ENCODE measurements at places on chromosomes 6 and 20. TPM values are rescaled to one million over a fixed set of nuclear protein-coding genes. Genes with fewer than 3 reads are reported as not detected.

- H3K27ac ChIP-seq, result peak overlapping the region; percentile 93
- H3K36me3 ChIP-seq, result no peaks in the 10 kb centered on the region
- DNase-seq, result peak; percentile 95
Observed at GRCh38 chr20:5065879-5066383, 53.8 kb downstream of the PCNA start.

DNA sequence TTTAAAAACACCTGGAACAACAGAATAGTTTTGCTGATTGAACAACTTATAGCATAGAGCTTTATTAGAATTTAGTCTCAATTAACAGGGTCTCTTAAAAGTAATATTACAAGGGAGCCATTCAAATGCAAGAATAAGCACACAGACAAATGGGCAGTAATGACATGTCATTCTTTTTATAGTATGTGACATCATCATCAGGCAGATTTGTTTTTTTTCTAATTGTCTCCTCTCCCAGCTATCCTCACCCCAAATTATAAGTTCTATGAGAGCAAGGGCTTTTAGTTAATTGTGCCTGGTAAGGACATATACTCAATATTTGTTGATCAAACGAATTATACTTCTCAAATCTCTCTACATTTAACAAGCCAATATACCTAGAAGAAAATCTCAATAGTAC lies 11.0 kb downstream of the PGM3 start:
- no peak overlapping the region for H3K27ac ChIP-seq
- no peak for DNase-seq
- H3K27me3 ChIP-seq, result no peaks in the 10 kb centered on the region
- peaks cover 22% of the 10 kb centered on the region for H3K4me1 ChIP-seq
- no peak overlapping the region for H3K4me3 ChIP-seq

DNA sequence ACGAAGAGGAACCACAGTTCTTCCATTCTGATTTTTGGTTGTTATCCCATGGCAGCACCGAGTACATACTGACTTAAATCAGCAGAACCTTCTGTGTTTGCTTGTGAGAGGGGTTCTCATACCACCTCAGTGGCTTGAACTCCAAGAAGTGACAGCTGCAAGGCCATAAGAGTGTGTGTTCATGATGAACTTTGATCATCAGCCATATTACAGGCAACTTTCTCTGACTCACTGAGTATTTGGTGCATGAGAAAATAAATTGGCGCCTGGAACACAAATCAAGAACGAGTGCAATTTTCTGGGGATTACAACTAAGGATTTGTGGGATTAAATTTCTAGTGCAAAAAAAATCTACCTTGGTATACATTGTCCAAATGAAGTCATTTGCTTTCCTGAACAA lies 68.9 kb downstream of the CYP39A1 start:
- H3K4me1 ChIP-seq, result no peaks in the 10 kb centered on the region
- no peak overlapping the region for H3K4me3 ChIP-seq
- DNase-seq, result no peak
- no peaks in the 10 kb centered on the region for H3K36me3 ChIP-seq

GRCh38 chr20:16563066-16563806 lies 10.0 kb downstream of the KIF16B start:
- no peak for DNase-seq
- H3K4me1 ChIP-seq, result no peaks in the 10 kb centered on the region
- H3K27me3 ChIP-seq, result no peaks in the 10 kb centered on the region
- H3K36me3 ChIP-seq, result no peaks in the 10 kb centered on the region
- no peak overlapping the region for H3K27ac ChIP-seq

- H3K36me3 ChIP-seq, result no peaks in the 10 kb centered on the region
- peak; percentile 52 for DNase-seq
- H3K27me3 ChIP-seq, result no peaks in the 10 kb centered on the region
- peaks cover 40% of the 10 kb centered on the region for H3K4me1 ChIP-seq
- no peak overlapping the region for H3K27ac ChIP-seq
Observed at GRCh38 chr6:53986721-53987521, 124.3 kb upstream of the MLIP start.

GRCh38 chr6:100353276-100354015 lies 111.3 kb downstream of the SIM1 start:
- H3K36me3 ChIP-seq, result no peaks in the 10 kb centered on the region
- H3K27ac ChIP-seq, result no peak overlapping the region
- DNase-seq, result peak; percentile 74
- no peak overlapping the region for H3K4me3 ChIP-seq

GRCh38 chr6:161549977-161550655 lies 276.3 kb upstream of the AGPAT4 start:
- no peak overlapping the region for H3K4me3 ChIP-seq
- H3K27me3 ChIP-seq, result no peaks in the 10 kb centered on the region
- no peaks in the 10 kb centered on the region for H3K4me1 ChIP-seq
- H3K36me3 ChIP-seq, result no peaks in the 10 kb centered on the region

- no peak overlapping the region for H3K4me3 ChIP-seq
- H3K27ac ChIP-seq, result no peak overlapping the region
- no peaks in the 10 kb centered on the region for H3K4me1 ChIP-seq
- H3K27me3 ChIP-seq, result no peaks in the 10 kb centered on the region
- no peak for DNase-seq
Observed at GRCh38 chr6:158266131-158266530, 46.1 kb upstream of the TULP4 start.

- no peak overlapping the region for H3K27ac ChIP-seq
- H3K4me1 ChIP-seq, result no peaks in the 10 kb centered on the region
- H3K4me3 ChIP-seq, result no peak overlapping the region
Observed at GRCh38 chr20:14412065-14412681, 74.8 kb upstream of the FLRT3 start.

- DNase-seq, result peak; percentile 60
- no peaks in the 10 kb centered on the region for H3K36me3 ChIP-seq
- H3K4me3 ChIP-seq, result no peak overlapping the region
- no peak overlapping the region for H3K27ac ChIP-seq
- H3K4me1 ChIP-seq, result no peaks in the 10 kb centered on the region
Observed at GRCh38 chr6:21137700-21138335, 455.7 kb upstream of the SOX4 start.

DNA sequence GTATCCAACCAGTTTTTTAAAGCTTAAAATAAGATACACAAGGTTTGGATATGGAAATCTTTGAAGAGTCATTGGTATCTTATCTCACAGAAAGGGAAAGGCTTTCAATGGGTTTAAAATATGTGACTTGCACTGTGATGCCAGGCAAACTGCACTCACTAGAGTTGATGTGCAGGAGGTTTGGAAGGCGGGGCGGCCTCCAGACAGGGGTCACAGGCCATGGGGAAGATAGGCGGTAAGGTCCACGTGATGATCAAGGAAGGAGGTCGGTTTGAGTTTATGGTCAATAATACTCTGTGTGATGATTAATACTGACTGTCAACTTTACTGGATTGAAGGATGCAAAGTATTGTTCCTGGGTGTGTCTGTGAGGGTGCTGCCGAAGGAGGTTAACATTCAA lies 9.5 kb upstream of the RAMACL start:
- H3K4me1 ChIP-seq, result peaks cover 75% of the 10 kb centered on the region
- no peaks in the 10 kb centered on the region for H3K36me3 ChIP-seq
- H3K4me3 ChIP-seq, result no peak overlapping the region
- no peaks in the 10 kb centered on the region for H3K27me3 ChIP-seq

GRCh38 chr6:1910621-1911407 lies 301.1 kb downstream of the FOXC1 start:
- H3K4me3 ChIP-seq, result no peak overlapping the region
- H3K27me3 ChIP-seq, result no peaks in the 10 kb centered on the region
- H3K4me1 ChIP-seq, result peaks cover 8% of the 10 kb centered on the region
- no peaks in the 10 kb centered on the region for H3K36me3 ChIP-seq
- peak overlapping the region; percentile 40 for H3K27ac ChIP-seq

DNA sequence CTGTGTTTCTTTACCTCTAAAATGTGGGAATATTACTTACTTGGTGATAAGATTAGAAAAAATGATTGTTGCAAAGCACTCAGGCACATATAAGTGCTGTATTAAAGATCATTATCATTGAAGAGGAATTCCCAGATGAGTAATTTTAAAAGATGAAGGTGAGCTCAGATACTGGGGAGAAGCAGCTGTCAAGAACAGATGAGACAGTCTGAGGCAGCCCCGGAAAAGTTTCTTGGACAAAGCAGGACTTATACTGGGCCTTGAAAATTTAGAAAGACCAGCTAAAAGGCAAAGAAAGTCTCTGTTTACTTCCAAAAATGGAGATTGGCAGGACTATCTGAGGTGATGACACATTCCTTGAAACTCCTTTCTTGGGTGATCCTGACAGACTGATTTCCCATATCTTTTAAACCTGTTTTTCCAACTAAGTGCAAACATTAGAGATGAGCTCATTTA lies 93.8 kb upstream of the MARCKS start:
- no peaks in the 10 kb centered on the region for H3K36me3 ChIP-seq
- H3K4me1 ChIP-seq, result peaks cover 10% of the 10 kb centered on the region
- H3K27ac ChIP-seq, result peak overlapping the region; percentile 8
- DNase-seq, result peak; percentile 26
- no peak overlapping the region for H3K4me3 ChIP-seq

- no peak overlapping the region for H3K4me3 ChIP-seq
- H3K4me1 ChIP-seq, result no peaks in the 10 kb centered on the region
- no peak overlapping the region for H3K27ac ChIP-seq
- peak; percentile 61 for DNase-seq
- no peaks in the 10 kb centered on the region for H3K27me3 ChIP-seq
Observed at GRCh38 chr6:15793288-15793687, 130.5 kb upstream of the DTNBP1 start.

- no peaks in the 10 kb centered on the region for H3K4me1 ChIP-seq
- no peak overlapping the region for H3K4me3 ChIP-seq
- no peak overlapping the region for H3K27ac ChIP-seq
- no peaks in the 10 kb centered on the region for H3K27me3 ChIP-seq
Observed at GRCh38 chr20:21016751-21017150, 89.4 kb downstream of the LINC00237 start.

DNA sequence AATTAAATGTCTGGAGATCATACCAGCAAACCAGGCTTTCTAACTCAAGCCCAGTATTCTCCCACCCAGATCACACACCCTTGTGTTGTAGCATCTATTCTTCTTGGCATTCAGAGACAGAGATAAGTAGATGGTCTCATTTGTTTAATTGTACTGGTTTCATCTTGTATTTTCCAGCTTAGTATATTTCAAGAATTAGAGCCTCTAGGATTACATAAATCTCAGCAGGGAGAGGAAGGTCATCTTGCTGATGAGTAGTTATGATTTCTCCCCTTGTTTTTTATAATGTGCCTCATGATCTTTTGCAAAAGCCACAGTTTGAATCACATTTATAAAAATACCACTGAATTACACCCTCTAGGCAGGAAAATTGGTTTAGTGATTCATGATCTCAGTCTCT lies 106.6 kb upstream of the NRSN1 start:
- no peaks in the 10 kb centered on the region for H3K27me3 ChIP-seq
- no peaks in the 10 kb centered on the region for H3K4me1 ChIP-seq
- no peak overlapping the region for H3K4me3 ChIP-seq

GRCh38 chr6:158220786-158221442 lies 52.8 kb downstream of the GTF2H5 start:
- H3K36me3 ChIP-seq, result no peaks in the 10 kb centered on the region
- H3K27ac ChIP-seq, result no peak overlapping the region
- no peaks in the 10 kb centered on the region for H3K4me1 ChIP-seq
- DNase-seq, result peak; percentile 43

DNA sequence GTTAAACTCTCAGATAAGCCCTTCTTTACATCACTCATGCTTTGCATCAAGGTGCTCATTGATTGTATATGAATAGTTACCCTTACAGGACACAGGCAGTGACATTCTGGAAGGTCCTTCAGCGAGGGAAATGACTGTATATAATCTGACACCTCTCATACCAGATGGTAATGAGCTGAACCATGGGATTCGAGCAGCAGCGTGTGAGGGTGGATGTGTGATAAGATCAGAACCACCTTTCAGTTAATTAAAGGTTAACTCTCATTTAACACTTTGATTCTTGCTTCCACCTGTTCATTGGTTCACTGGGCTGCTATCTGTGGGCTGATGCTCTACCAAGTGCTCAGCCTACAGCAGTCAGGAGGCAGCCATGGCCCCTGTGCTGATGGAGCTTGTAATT lies 24.2 kb downstream of the NEDD9 start:
- no peak for DNase-seq
- H3K27me3 ChIP-seq, result no peaks in the 10 kb centered on the region
- H3K4me1 ChIP-seq, result peaks cover 70% of the 10 kb centered on the region
- H3K4me3 ChIP-seq, result no peak overlapping the region

GRCh38 chr20:18738055-18738454 lies 75.5 kb upstream of the SCP2D1 start:
- H3K4me1 ChIP-seq, result peaks cover 11% of the 10 kb centered on the region
- no peak overlapping the region for H3K27ac ChIP-seq
- no peak for DNase-seq
- H3K36me3 ChIP-seq, result no peaks in the 10 kb centered on the region
- no peak overlapping the region for H3K4me3 ChIP-seq
- H3K27me3 ChIP-seq, result no peaks in the 10 kb centered on the region

DNA sequence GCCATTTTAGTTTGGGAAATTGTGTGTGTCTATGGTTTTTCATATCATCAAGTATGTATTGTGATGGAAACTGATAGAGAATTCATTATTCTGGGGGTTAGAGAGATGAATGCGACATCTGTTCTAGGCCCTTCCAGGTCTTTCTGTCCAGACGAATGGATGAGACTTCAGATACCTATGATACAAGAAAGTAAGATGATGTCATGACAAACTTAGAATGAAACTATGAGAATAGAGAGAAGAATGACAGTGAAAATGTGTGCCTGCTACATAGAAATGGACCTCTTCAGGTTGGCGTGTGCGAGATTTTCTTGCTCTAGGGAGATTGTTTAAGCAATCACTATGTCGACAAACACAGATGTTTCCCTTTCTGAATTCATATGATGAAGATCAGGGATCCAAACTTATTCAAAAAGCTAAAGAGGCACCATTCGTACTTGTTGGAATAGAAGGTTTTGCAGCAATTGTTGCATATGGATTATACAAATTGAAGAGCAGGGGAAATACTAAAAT lies 76.1 kb downstream of the SCAND1 start:
- H3K4me1 ChIP-seq, result peaks cover 24% of the 10 kb centered on the region
- no peaks in the 10 kb centered on the region for H3K27me3 ChIP-seq
- H3K27ac ChIP-seq, result no peak overlapping the region

- DNase-seq, result no peak
- no peak overlapping the region for H3K4me3 ChIP-seq
- H3K4me1 ChIP-seq, result peaks cover 10% of the 10 kb centered on the region
- H3K27me3 ChIP-seq, result no peaks in the 10 kb centered on the region
- H3K36me3 ChIP-seq, result no peaks in the 10 kb centered on the region
- no peak overlapping the region for H3K27ac ChIP-seq
Observed at GRCh38 chr20:50446351-50447101, 63.7 kb upstream of the PTPN1 start.

DNA sequence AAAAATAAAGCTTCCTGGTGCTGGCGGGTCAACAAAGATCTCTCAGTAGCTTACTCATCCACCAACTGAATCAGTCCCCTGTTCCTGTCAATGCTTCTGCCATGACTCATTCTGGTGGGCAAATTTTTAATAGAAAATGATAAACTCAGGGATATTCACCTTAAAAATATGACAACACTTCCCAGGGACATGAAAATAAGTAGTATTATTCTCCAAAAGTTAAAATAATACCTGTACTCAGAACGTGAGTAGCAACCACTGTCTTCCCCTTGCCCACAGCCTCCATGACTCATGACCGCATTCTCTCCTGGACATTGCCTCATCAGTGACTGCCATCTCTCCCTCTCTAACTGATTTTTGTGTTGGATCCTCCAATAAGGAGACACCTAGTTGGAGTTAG lies 552.3 kb downstream of the KIF16B start:
- no peak overlapping the region for H3K4me3 ChIP-seq
- H3K27ac ChIP-seq, result no peak overlapping the region
- peak; percentile 49 for DNase-seq
- H3K4me1 ChIP-seq, result peaks cover 13% of the 10 kb centered on the region
- H3K36me3 ChIP-seq, result no peaks in the 10 kb centered on the region

The LY6G6D gene
- not detected for total RNA-seq

The REM1 gene
- not detected for total RNA-seq

The LINC00237 gene
- not detected for total RNA-seq

The CNR1 gene
- 0.84 TPM for total RNA-seq

The GPLD1 gene
- total RNA-seq, result 0.75 TPM

The MACROD2 gene
- total RNA-seq, result 2.4 TPM

The POM121L2 gene
- total RNA-seq, result not detected

The POLR1H gene
- 21.0 TPM for total RNA-seq

The NRN1 gene
- total RNA-seq, result 1.0 TPM

Data from astrocyte (in vitro differentiated cells and primary cell).